ENCODE measurements at places on chromosomes 16 and 17. TPM values are rescaled to one million over a fixed set of nuclear protein-coding genes. Genes with fewer than 3 reads are reported as not detected.

Gene USP43
- 8.5 TPM for total RNA-seq

Gene HES7
- 0.69 TPM for total RNA-seq

Gene PRCD
- total RNA-seq = not detected

Gene P2RX5
- 11.6 TPM for total RNA-seq

Gene CHRNE
- total RNA-seq = 0.19 TPM

Gene NUPR1
- total RNA-seq = 0.73 TPM

Gene ATP1B2
- total RNA-seq = not detected

Gene CHTF8
- total RNA-seq = 146 TPM

Gene ACAP1
- 4.1 TPM for total RNA-seq

Gene SPIRE2
- 46.3 TPM for total RNA-seq

Gene KCNJ12
- not detected for total RNA-seq

Gene ATP2A1
- 5.7 TPM for total RNA-seq

GRCh38 chr17:63189082-63189481 lies 223.0 kb downstream of the TANC2 start:
- no peak for DNase-seq

DNA sequence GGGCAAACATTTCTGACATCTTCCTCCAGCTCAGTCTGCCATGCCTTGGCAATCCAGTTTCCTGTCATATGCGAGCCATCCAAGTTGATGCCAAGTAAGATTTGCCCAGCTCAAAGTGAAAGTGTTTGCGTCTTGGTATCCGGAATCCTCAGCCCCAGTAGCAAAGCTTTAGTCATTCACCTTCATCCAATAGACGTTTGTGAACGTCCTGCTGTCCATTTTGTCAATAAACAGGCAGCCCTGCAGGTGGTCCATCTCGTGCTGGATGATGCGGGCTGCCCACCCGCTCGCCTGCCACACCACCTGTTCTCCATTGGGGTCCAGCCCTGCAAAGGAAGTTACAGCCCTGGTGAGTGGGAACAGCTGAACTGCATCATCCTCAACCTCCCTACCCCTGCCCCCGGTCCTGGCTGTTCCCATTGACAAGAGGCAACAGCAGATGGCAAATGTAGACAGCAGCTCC lies 1.5 kb downstream of the PDF start:
- DNase-seq = no peak

- no peak for DNase-seq
Observed at GRCh38 chr16:67101311-67102082, 8.2 kb upstream of the PHAF1 start.

GRCh38 chr17:57397402-57397801 lies 141.1 kb downstream of the MSI2 start:
- DNase-seq = no peak

DNA sequence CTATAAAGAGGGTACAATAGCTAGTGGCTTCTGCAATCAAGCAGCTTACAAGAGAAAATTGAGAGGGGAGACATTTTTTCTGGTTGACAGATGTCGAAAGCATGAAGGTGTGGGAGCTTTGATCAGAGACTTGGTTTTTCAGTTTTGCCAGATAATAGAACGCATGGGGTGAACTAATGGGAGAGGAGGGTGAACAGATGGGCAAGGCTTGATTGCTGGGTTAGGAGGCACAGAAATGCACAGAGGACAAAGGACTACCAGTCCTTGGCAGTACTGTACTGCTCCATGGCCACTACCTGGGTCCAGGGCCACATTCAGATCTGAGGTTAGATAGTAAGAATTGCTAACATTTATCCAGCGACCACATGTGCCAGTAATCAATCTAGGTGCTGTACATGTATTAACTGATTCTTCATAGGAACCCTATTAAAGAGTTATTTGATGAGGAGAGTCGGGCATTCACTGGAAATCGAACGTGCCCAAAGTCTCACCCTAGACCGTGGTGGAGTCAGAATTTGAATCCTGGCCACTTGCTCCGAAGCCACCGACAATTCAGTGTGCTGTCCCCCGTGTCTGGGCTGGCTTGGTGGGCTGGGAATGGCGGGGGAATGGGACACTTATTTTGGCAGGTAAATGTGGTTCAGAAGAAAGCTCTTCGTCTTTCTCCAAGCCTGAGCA lies 873 bp upstream of the KSR1 start:
- no peak for DNase-seq

DNA sequence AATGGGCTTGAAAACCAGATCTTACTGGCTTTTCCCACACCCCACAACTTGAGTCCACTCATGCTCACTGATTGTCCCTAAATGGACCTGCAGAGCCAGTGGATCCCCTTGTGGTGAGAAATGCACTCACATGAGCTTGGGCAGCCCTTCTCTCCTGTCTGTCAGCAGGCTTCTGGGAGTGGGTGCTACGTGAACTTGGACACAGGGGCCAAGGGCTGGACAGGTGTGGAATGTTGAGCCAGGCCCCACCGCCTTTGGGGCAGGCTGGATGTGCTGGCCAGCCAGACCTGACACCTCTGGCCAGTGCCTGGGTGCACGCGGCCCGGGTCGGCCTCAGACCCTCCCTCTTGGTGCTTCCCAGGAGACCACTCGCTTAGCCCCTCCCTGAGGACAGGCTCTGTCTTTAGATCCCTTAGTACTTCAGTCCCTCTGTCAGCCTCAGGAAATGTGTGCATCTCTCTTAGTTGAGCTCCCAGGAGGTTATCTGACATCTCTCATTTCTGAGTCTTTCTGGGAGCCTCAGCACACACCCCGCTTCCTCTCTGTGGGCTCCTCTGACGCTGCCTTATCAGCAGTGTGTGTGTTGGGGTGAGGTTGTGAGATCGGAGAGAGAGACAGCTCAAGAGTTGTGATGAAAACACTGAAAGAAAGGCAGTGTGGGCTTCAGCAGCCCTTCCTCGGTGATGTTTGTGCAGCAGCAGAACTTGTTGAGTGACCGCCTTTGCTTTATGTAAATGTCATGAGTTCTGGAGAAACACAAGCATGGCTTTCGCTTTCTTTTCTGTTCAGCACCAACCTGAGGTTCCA lies 117.0 kb downstream of the RAB11FIP4 start:
- no peak for DNase-seq

GRCh38 chr17:72343911-72344310 lies 223.1 kb downstream of the SOX9 start:
- no peak for DNase-seq

DNA sequence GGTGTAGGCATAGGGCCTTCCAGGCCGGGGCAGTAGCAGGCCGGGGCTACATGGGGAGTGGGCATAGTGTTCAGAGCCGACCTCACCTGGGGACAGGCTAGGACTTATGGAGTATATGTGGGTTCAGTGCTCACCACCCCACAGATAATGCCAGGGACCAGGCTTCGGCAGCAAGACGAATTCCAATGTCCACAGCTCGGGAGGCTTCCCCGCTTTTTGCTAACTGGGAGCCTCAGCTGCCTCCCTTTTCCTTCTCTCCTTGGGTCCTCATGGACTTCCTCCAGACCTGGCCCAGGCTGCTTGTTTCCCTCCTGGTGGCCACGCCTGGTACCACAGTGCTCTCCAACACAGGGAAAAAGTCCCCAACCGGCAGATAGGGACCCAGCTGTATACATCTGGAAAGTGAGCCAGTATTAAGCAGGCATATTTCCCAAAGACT lies 20.1 kb upstream of the SLC46A1 start:
- DNase-seq = peak; percentile 56

DNA sequence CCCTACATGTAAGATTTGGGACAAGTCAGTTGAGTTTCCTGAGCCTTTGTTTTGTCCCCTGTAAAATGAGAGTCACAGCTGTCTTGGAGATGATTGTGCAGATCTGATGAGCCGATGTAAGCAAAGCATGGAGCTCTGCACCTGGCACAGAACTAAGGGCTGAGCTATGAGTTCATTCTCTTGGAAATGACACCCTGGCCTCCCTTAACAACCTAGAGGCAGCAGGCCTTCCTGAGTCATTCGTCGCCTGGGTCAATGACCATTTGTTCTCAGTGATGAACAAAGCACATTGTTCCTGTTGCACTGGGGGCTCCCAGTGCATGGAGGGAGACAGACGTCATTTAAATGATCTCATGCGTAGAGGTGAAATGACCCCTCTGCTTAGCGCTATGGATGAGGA lies 62.8 kb upstream of the GCSH start:
- peak; percentile 56 for DNase-seq

GRCh38 chr16:20803561-20804214 lies 2.6 kb downstream of the ERI2 start:
- DNase-seq = no peak

- peak; percentile 20 for DNase-seq
Observed at GRCh38 chr17:33560165-33560564, 267.1 kb upstream of the ASIC2 start.

DNA sequence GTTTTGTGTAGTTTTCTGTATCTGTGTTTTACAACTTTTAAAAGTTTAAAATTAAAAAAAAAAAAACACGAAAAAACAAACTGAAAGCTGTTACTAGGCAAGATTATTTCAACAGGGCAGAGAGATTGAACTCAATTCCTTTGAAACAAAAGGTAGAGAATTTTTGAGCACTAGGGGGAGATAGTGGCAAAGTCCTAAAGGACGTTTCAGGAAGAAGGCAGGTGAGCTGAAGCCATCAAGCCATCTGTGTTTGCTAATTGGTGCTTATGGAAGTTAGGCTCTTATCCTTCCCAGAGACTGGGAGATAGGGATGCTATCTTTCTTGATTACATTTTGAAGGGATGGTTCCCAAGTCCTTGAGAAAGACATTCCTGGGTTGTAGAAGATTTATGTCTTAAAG lies 70.6 kb upstream of the CLEC3A start:
- DNase-seq = peak; percentile 5

- no peak for DNase-seq
Observed at GRCh38 chr17:61218438-61218837, 181.2 kb upstream of the TBX2 start.

DNA sequence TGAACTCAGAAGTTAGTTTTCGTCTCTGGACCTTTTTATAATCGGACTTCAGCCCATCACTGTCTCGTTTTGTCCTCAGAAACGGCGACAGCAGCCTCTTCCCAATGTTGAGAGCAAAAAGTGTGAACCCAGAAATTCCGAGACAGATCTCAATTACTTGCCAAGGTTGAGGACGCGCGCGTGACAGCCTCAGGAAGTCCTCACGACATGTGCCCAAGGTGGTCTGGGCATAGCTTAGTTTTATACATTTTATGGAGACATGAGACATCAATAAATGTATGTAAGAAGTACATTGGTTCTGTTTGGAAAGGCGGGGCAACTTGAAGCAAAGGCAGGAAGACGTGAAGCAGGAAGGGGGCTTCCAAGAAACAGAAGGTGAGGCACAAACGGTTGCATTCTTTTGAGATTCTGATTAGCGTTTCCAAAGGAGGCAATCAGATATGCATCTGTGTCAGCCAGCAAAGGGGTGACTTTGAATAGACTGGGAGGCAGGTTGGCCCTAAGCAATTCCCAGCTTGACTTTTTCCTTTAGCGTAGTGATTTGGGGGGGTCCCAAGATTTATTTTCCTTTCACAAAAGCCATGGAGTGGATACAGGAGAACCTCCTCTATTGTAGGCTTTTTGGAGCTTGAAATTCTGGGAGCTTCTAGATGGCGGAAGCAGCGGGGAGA lies 583 bp upstream of the ZNF747 start:
- no peak for DNase-seq

DNA sequence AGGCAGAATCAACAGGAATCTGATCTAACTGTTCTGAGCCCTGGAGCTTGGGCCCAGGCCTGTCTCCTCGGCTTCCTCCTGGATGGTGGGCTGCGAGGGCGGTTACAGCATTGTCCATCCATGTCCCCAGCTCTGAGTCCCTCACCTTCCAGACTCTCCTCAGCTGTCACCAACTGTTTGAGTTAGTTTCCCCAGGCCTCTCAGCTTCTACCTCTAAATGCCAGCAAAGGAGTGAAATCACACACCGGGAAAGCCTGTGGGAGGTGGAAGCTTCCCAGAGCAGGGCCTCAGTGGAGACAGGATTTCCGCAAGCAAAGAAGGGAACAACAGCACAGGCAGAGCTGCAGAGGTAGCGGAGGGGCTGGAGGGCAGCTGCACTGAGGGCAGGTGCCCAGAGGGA lies 9.4 kb upstream of the PRPSAP2 start:
- DNase-seq = no peak

DNA sequence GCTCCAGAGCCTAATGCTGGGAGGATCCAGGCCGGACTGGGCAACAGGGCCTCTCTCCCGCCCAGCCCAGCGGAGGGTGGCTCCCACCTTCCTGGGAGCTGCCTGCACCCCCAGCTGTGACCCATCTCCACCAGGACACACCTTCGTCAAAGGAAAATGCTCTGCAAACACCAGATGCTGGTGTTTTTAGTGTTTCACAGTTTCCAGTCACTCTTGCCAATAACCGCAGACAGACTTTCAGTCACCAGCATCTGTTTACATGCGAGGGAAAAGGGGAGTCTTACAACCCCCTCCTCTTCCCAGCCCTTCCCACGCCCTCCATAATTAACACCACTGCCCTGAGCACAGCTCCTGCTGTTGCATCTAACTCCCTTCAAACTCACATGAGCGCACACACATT lies 25.3 kb downstream of the KLHDC4 start:
- DNase-seq = no peak

DNA sequence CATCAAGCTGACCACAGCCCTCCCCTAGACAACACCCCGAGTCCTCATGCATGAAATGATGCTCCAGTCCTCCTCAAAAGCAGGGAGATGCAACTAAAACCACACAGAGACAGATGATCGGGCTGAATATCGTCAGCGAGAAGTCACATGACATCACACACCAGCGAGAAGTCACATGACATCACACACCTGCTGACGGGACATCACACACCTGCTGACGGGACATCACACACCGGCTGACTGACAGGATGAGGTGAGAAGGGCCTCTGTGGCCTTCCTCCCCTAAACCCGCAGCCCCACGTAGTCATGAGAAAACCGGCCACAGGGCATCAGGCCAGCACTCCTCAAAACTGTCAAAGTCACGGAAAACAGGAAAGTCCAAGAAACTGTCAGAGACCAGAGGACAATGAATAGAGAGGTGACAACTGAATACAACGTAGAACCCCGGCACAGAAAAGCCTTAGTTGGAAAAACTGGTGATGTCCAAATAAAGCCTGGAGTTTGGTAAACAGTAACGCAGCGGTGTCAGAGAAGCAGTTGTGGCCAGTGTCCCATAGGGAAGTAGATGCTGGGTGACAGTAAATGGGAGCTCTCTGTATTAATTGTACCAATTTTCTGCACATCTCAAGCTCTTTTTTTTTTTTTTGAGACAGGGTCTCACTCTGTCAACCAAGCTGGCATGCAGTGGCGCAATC lies 14.3 kb downstream of the LITAF start:
- DNase-seq = no peak

DNA sequence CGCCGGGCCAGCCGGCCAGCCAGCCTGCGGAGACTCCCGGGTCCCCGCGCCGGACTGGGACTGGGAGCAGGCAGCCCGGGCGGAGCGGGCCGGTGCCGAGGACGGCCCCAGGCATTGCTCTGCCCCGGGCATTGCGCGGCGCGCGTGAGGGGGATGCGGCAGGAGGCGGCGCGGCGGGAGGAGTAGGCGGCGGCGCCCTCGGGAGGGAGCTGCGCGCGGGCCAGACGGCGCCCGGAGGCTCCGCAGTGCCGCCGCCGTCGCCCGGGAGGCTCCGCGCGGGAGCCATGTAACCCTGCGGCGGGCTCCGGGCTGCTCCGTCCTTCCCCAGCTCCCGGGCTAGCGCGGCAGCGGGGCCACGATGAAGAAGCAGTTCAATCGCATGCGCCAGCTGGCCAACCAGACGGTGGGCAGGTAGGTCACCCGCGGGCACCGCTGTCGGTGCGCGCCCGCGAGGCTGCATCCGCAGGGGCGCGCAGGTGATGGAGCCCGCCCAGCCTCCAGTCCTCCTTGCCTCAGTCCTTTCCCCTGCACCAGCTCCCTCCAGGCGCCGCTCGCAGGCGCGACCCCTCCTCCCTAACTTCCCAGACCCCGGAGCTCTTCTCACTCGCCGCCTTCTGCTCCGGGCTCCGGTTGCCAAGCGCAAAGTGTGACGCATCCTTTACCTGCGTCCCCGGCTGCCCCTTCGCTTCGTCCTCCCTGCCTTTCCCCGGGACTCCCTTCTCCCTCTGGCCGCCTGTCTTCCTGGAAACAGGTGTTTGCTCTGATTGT lies at the start of gene ARHGAP44:
ARHGAP44 (plus strand) TSS at position 18 of the 768 bp plus-strand sequence; CDS start at position 359, 341 bp downstream.
- DNase-seq = peak; percentile 72

All from Calu3 (cell line).